ENCODE measurements at places on chromosomes 13 and 19. TPM values are rescaled to one million over a fixed set of nuclear protein-coding genes. Genes with fewer than 3 reads are reported as not detected.

ANKRD24 gene
- polyA plus RNA-seq = not detected

GRCh38 chr13:86020351-86021002 lies 221.3 kb upstream of the SLITRK6 start:
- no peaks in the 10 kb centered on the region for H3K4me1 ChIP-seq
- DNase-seq = no peak
- H3K36me3 ChIP-seq = no peaks in the 10 kb centered on the region
- H3K27ac ChIP-seq = no peak overlapping the region
- no peak overlapping the region for H3K4me3 ChIP-seq
- peaks cover 4% of the 10 kb centered on the region for H3K27me3 ChIP-seq

- peaks cover 19% of the 10 kb centered on the region for H3K27me3 ChIP-seq
- H3K4me3 ChIP-seq = peak overlapping the region; percentile 58
- H3K4me1 ChIP-seq = peaks cover 96% of the 10 kb centered on the region
- H3K36me3 ChIP-seq = no peaks in the 10 kb centered on the region
- DNase-seq = no peak
Measured at GRCh38 chr19:18500799-18501198, 21.1 kb downstream of the ELL start.

DNA sequence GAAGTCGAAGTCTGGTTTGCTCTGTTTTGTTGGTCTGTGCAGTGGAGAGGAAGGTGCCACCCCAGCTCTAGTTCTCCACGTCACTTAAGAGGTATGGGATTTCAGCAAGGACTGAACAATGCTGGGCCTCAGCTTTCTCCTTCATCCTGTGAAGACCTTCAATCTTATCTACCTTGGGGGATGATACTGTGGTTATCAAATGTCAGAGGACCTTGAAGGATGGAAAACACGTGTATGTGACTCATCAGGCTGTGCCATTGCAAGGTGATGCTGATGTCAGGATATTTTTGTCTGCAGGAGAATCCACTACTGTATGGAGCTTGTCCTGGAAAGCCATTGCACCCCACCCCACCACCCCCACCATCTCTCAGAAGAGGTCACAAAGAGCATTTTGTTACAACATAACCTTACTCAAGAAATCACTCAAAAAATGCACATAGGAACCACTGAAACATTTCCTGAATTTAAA lies 81.4 kb upstream of the UQCRFS1 start:
- no peak overlapping the region for H3K4me3 ChIP-seq
- no peak for DNase-seq
- H3K36me3 ChIP-seq = peaks cover 4% of the 10 kb centered on the region
- peaks cover 17% of the 10 kb centered on the region for H3K4me1 ChIP-seq
- H3K27me3 ChIP-seq = peaks cover 2% of the 10 kb centered on the region
- H3K27ac ChIP-seq = peak overlapping the region; percentile 26

- peaks cover 2% of the 10 kb centered on the region for H3K27me3 ChIP-seq
- peaks cover 17% of the 10 kb centered on the region for H3K4me1 ChIP-seq
- no peak for DNase-seq
- no peak overlapping the region for H3K4me3 ChIP-seq
Measured at GRCh38 chr13:73777134-73777533, 357.1 kb downstream of the KLF12 start.

DNA sequence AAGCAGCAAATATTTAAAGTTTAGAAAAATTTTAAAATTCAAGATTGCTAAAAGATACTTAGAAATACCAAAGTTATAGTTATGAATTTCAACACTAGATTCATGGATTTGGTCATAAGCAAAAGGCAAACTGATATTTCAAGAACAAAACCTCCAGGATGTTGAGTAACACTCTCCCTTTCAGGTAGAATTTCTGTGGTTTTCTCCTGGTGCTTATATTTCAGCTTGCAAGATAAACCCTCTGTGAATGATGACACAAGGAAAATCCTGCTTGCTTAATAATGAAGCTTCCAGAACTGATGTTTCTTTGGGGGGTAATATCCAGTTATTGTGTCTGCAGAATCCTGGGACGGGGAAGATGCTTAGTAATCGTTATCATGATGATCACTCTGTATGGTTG lies 320.3 kb upstream of the EDNRB start:
- H3K4me3 ChIP-seq = no peak overlapping the region
- H3K4me1 ChIP-seq = no peaks in the 10 kb centered on the region
- H3K27me3 ChIP-seq = no peaks in the 10 kb centered on the region

- no peak for DNase-seq
- peaks cover 5% of the 10 kb centered on the region for H3K27me3 ChIP-seq
- H3K36me3 ChIP-seq = no peaks in the 10 kb centered on the region
- no peak overlapping the region for H3K4me3 ChIP-seq
- no peaks in the 10 kb centered on the region for H3K4me1 ChIP-seq
- no peak overlapping the region for H3K27ac ChIP-seq
Measured at GRCh38 chr13:42740753-42741152, 40.6 kb upstream of the FAM216B start.
